ENCODE measurements at places on chromosomes 2 and 18.

DNA sequence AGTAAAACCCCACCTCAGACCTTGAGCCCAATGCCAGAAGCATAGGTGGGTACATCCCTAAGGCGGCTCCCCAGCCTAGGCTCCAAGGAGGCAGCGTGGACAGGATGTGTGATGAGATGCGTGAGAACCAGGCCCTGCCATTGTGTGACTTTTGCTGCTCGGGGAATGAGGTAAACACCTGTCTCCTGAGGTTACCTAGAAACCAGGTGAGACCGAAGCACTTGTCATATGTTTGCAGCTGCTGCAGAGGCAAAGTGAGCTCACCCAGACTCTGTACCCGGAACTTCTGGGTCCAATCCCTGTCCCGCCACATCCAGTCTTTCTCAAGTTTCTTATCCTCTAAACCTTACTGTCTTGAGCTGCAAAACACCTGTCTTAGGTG, 3.4 kb downstream of the FBLN7 start:
- DNase-seq: no peak

DNA sequence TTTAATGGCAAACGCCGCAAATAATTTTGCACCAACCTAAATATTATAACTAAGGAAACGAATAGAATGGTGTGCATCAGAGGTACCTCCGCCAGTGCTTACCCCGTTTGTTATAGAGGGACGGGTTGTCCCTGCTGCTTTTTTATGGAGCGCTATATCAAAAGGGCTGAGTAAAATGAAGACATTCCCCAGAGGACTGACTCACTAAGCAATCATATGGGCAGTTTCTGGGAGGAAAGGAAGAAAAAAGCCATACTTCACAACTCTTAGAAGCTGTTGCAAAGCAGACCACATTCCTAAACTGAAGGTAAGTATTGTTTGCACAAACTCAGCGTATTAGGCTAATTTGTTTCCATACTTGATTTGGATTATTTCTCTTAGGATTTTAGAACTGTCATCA, 12.9 kb downstream of the ID2 start:
- DNase-seq: peak; percentile 75

GRCh38 chr2:38734299-38735058, 16.7 kb downstream of the SRSF7 start:
- DNase-seq: no peak

DNA sequence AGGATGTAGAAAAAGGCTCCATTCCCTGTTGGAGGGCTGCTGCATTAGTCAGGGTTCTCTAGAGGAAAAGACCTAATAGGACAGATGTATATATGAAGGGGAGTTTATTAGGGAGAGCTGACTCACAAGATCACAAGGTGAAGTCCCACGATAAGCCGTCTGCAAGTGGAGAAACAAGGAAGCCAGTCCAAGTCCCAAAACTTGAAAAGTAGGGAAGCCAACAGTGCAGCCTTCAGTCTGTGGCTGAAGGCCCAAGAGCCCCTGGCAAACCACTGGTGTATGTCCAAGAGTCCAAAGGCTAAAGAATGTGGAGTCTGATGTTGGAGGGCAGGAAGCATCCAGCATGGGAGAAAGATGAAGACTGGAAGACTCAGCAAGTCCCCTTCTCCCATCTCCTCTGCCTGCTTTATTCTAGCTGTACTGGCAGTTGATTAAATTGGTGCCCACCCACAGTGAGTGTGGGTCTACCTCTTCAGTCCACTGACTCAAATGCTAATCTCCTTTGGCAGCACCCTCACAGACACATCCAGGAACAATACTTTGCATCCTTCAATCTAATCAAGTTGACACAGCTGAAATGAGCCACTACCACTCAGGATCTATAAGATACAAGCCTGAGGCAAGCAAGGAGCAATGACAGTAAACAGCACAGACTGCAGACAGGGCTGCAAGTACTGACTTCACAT, 30.0 kb upstream of the ATG16L1 start:
- no peak for DNase-seq

DNA sequence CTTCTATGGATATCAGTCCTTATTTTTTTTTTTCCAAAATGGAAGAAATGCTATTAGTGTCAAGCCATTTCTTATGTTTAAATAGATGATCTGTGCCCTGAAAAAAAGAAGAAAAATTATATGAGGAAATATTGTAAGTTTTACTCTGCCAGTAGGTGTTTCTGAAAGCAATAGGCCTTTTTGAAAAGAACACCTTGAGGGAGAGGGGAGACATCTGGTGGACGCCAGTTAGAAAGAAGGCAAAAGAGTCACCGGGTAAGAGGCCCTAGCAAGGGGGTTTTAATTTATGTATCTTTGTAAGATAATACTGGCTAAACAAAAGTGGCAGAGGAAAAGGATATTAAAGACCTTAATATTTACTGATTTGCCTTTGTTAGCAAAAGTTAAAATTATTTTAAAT, 56.1 kb downstream of the DYNAP start:
- DNase-seq: peak; percentile 10

DNA sequence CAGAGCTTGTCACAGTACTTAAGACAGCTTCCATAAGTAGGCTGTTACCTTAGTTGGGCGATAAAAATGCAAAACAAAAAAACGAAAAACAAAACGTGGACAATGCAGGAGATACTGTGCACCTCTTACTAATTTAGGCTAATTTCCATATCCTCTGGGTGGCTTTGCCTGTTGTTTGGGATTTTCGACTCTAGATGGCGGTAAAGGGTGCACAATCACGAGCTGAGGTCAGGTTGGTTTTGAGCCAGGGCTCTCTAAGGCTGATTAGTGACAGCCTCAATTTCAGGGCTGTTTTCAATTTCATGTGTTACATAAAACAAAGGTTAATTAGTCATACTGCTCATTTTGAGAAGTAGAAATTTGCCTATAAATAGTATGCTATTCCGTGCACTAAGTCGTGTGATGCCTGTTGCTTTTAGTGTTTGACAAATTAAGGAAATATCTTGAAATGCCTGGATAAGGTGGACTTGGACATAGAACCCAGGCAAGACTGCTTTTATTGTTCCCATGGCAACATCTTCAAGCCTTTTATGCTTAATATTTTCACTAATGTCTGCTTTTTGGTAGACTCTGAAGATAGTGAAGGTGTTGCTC, 493.1 kb downstream of the SOCS6 start:
- no peak for DNase-seq

- DNase-seq: no peak
Observed at GRCh38 chr2:113812204-113812603, 55.8 kb upstream of the SLC35F5 start.

GRCh38 chr2:240437861-240438809, 2.7 kb downstream of the GPC1 start:
- peak; percentile 56 for DNase-seq

- peak; percentile 37 for DNase-seq
Observed at GRCh38 chr2:98479959-98480524, 35.4 kb downstream of the INPP4A start.

- DNase-seq: no peak
Observed at GRCh38 chr2:112674229-112674628, 28.5 kb downstream of the SLC20A1 start.

- peak; percentile 55 for DNase-seq
Observed at GRCh38 chr18:54209471-54210180, 14.8 kb downstream of the MBD2 start.

GRCh38 chr2:181239201-181239799, 217.9 kb upstream of the ITGA4 start:
- peak; percentile 32 for DNase-seq

- DNase-seq: no peak
Observed at GRCh38 chr2:241986836-241987641, 117.5 kb downstream of the RTP5 start.

GRCh38 chr18:8724452-8724851, 19.1 kb downstream of the MTCL1 start:
- no peak for DNase-seq

DNA sequence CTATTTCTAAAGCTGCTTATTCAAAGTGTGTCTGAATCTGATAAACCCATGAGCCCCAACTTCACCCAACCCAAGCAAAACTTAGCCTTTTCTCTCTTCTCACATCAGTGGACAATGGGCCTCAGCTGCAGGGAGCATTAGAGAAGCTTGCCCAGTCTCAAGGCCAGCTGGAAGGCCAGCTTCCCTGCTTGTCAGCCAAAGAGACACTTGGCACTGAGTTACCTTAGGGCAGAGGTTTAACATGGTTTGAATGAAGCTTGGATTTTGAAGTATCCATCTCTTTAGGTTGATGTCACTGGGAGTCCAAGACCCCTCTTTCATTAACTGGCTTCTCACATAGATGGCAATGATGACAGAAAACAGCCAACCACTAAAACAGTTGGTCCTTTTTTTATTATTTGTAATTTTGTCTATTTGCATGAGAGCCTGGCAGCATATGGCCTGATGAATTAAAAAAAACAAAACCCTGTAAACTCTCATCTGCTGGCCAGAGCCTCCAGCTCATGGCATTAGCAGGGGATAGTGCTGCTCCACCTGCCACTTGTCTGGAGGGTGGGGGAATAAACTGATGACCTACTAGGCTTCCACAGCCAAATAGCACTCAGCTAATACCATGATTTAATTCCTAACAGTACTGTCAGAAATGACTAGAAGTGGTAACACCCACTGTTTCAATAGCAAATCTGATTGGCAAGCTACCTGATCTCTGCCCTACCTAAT, 137.0 kb downstream of the UBE2E3 start:
- no peak for DNase-seq

- no peak for DNase-seq
Observed at GRCh38 chr18:10051877-10052631, 138.2 kb downstream of the VAPA start.

DNA sequence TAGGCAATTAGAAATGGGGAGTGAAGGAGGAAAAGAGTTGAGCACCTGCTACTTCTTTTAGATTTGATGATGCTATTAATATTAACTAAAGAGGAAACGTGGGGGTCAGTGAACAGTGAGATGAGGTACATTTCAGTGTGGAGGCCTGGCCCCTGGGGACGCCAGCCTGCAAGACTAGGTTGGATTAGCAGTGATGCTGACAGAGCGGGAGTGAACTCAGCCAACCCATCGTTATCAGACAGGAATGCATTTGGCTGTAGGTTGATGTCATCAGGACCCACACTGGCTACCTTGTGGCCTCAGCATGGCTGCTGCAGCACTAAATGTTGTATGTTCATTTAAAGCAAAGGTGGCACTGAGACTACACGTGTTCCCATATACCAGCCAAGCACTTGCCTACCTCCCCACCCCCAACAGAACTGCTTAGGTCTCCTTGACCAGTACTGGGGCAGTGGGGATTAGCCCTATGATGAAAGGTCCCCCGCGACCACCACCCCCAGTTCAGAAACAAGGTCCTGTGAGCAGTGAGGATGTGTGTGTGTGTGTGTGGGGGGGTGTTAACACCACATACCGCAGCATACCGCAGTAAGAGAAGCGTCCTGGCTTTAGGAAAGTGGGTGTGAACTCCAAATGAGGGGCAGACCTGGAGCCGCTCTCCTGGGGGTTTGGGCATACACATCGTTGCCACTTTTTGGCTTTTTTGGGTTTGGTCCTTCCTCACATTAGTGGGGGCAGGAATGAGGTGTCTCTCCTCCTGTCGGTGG, 26.0 kb downstream of the DGKD start:
- DNase-seq: no peak

DNA sequence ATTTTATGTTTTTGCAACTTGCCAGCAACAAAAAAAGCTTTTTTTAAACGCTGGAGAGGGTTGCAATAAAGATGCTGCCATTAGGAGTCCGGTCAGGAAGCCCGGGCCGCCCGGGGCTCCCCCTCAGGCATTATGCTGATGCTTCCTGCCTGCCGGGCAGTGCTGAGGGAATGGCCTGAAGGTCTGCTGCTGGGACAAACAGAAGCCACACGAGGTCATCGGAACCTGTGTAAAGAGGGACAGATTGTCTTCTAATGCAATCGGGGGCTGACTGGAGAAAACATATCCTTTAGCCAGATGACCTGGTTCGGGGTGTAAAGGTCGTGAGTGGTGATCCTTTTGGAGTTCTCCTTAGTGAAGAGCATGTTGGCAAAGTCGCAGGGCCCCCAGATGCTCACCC, 2.3 kb downstream of the IMPA2 start:
- DNase-seq: no peak

DNA sequence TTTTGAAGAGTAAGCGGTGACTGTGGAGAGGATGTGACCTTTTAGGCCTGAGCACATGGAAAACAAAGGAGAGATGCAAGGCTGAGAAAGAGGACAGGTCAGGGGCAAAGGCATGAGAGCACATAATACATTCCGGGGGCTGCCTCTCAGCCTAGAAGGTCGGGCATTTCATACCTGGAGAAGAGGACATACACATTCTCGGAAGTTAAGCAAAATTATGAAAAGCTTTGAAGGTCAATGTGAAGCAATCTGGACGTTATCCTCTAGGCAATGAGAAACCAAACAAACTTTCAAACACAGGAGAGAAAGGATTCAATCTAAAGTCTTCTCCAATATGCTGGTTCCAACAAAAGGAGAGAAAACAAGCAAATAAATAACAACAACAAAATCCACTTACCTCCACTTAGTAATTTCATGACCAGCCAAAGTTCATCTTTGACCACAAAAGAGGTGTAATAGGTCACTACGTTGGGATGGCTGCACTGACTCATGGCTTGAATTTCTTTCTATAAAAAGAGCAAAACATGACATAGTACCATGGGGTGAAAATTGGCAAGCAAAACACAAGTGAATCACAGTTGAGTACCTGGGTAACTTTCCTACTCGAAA, 80.4 kb downstream of the STK39 start:
- DNase-seq: peak; percentile 71

- peak; percentile 26 for DNase-seq
Observed at GRCh38 chr18:55585920-55586561, 2.0 kb downstream of the TCF4 start.
